ENCODE measurements at places on chromosomes 7 and 10.

- no peak for DNase-seq
Measured at GRCh38 chr7:107108793-107109371, 59.9 kb upstream of the HBP1 start.

DNA sequence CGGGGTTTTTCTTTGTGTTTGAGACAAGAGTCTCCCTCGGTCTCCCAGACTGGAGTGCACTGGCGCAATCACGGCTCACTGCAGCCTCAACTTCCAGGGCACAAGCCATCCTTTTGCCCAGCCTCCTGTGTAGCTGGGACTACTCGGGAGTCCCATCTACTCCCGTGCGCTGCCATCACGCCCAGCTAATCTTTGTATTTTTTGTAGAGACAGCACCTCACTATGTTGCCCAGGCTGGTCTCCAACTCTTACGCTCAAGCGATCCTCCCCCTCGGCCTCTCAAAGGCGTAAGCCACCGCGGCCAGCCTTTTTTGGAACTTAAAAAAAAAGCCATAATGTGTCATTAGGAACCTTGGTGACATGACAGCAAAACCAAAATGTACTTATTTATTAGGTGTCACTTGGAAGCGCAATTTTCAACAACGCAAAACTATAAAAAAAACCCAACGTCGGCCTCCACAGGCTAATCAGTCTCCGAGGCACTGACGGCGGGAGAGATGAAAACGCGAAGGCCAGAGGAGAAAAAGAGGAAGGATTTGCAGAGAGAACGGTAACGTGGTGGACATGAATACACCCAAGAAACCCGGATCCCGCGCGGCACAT lies 911 bp upstream of the HNRNPH3 start:
- no peak for DNase-seq

DNA sequence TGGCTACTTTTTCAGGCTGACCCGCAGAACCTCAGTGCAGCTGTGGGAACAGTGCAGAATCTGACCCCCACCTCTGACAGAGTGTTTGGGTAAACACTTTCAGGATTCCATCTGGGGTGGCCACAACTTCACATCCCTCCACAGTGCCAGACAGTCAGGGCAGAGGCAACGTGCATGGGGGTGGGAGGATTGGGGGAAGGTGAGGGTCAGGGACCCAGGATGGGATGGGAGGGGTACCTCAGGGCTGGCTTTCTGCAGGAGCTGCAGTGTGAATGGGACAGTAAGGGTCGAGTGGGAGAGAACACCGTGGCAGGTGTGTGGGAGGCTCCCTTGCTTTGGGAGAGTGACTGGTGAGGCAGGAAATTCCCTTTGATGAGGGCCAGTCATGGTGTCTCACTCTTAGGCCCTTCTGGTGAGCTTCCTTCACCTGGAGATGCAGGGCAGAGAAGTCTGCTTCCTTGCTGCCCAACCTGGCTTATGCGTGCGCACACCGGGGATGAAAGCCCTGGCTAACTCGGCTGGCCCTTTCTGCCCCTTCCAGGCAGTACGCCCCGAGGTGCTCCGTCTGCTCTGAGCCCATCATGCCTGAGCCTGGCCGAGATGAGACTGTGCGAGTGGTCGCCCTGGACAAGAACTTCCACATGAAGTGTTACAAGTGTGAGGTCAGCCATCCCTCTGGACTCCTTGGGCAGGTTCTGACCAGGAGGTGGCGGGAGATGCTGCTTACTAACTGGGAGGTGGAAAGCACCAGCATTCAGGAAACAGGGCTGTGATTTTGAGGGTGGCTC lies 8.4 kb downstream of the ZYX start:
- no peak for DNase-seq

DNA sequence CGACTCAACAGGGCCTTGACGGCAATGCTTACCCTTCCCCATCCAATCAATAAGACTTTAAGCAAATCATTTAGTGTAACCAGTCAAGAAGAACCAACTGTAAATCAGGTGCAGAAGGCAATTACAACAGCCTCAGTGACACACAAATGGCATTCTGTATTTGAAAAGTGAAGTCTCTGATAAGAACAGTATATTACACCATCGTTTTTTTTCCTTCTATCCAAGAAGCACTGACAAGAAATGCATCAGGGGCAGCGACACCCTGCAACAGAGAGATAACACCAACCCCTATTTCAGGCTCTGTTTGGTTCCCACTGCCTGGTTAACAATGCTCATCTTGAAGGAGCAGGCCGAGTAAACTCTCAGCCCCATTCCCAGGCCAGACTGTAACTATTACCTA lies 204.0 kb upstream of the AOAH start:
- DNase-seq, result no peak

DNA sequence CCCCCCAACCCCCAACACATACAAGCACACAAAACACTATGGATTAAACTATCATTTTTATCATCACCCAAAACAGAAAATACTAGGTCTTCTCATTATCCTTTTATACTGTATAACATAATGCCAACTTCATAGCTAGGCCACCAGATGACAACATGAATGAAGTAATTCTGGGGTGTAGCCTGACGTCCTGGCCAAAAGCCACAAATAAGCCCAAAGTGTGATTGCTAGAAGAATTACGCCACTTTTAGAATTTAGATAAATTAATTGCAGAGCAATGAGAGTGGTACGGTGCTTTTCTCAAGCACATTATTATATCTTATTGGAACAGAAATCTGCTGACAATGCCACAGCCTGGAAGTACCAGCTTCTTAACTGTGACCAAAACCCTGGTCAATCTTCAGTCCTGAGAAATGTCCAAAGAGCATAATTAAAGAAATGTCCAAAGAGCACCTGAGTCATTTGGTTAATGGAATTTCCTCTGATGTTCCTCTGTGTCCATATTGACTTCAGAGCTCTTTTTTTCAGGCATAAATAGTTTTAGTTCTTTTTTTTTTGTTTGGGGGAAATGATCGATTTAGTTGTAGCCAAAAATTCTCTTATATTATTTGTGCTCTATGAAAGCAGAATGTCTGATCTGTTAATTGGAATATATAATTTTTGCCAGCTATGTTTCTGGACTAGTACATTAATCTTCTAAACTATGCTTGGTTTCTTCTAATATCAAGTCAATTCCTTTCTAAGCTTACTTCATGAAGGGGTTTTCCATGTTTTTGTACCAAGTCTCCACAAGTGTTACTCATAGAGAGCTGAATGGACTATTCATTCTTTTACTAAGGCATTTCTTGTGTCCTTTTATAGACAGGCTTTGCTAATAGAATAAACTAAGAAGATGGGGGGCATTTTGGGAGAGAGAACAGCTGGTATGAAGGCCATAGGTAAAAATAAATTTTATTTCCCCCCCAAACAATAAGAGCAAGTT lies 233.4 kb upstream of the SLC26A5 start:
- no peak for DNase-seq

DNA sequence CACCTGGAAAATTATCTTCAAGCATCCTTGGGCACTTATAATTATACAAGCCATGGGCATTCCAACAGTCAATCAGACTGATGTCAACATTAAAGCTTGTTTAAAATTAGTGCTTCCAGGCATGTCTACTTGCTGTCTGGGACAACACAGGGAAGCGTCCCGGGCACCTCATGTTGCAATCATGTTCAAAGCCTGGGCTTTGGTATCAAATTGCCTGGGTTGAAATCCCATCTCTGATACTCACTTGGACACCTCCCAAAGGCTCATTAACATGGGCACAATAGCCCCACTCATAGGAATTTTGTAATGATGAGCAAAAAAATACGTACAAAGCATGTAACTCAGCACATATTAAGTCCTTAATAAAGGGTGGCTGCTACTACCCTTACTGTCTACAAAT lies 14.4 kb downstream of the AIFM2 start:
- no peak for DNase-seq

Data from NCI-H1048 (cell line).